H54 (cell line): ENCODE measurements at places on chromosomes 3 and 15.
A peak's percentile ranks its signal among the peaks of the same experiment; 100 is the strongest.

DNA sequence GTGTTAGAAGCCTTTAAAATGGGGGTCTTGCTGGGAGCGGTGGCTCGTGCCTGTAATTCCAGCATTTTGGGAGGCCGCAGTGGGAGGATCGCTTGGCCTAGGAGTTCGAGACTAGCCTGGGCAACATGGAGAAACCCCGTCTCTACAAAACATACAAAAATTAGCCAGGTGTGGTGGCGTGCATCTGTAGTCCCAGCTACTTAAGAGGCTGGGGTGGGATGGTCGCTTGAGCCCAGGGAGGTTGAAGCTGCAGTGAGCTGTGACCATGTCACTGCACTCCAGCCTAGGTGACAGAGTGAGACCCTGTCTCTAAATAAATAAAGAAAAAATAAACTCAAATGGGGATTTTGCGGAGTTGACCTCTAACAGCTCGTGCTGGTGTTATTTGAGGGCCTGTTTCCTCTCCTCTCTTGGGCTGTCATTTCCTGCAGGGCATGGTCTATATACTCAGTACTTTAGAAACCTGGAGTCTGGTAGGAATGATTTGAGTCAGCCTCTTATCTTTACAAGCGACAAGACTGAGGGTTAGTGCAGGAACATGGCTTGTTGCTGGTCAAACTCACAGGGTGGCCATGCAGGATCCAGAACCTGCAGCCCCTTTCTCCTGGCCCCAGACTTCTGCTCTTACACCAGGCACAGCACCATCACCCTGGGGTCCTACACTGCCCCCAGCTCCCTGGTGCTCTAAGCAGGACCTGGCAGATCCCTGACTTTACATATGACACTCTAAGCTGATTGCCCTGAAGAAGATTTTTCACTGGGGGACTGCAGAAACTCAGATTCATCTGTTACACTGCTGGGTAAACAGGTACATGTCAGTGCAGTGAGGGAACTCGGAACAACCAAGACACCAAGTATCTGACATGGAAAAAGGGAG lies 15.1 kb downstream of the EHD4 start:
- DNase-seq = no peak

GRCh38 chr3:98877132-98877531 lies 24.4 kb downstream of the DCBLD2 start:
- DNase-seq = no peak

DNA sequence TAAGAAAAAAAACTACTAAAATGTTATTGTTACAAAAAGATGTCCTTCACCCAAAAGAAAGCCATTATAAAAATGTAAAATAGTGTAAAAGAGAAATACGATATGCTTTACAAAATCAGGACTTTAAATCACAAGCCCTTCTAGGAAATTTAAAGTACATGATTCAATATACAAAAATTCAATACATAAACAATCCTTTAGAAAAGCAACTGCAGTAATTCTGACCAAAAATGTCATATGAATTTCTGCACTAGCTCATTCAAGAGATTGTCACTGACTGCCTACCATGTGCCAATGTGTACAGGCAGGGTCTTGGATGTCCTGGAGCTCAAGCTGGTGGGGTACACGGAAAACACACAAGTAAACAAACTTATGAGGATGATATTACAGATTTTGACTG lies 2.5 kb downstream of the MORC1 start:
- no peak for DNase-seq

GRCh38 chr3:129316248-129317013 lies 37.8 kb downstream of the HMCES start:
- DNase-seq = peak; percentile 95

GRCh38 chr15:90955624-90956273 lies 1.1 kb downstream of the RCCD1 start:
- DNase-seq = no peak

DNA sequence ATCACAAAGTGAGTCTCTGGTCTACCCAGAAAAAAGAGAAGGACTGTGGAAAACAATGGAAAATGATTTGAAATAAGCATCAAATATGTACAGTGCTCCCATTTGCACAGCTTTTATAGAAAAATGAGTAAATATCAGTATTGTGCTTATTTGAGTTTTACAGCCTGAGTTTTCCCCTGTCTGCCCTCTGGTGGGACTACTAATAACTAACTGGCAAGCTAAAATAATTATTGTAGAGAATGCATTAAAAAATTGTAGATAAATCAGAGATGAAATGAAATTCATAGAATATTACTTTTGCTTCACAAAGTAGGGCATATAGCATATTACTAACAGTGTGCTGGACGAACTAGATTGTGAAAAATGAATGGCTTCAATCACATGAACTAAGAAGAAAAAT lies 287.1 kb downstream of the NAALADL2 start:
- DNase-seq = no peak

- DNase-seq = no peak
Measured at GRCh38 chr3:22536541-22536940, 666.6 kb upstream of the UBE2E2 start.
